ENCODE measurements at places on chromosomes 11 and 22.

DNA sequence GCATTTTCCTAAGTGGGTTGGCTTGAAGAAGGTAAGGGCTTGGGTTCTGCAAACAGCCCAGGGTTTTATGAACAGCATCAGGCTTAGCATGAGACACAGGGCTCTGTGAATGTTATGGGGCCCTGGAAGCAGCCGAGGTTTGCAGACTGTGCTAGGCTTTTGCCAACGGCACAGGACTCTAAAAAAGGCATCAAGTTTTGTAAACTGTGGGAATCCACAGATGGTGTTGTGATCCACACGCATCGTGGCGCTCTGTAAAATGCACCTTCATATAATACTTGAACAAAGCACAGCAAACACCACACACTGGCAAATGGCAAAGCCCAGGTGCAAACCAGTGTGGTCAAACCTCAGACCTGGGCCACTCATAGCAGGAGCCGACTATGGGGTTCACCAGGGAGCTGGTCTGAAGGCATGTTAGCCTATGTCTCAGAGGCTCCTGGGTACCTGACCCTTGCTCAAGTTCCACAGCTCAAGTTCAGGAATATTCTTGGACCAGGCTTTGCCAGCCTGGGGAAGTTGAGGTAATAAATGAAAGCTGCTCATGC is 2.4 kb upstream of the SLCO2B1 start:
- no peak for DNase-seq

- DNase-seq = no peak
These were observed 10.5 kb downstream of the IGF2 start for GRCh38 chr11:2128511-2129307.

- DNase-seq = no peak
These were observed 12.8 kb upstream of the NUCB2 start for GRCh38 chr11:17263769-17264168.

GRCh38 chr11:211295-211694 is 3.8 kb downstream of the RIC8A start:
- DNase-seq = no peak

- peak; percentile 87 for DNase-seq
These were observed 519 bp upstream of the ART5 start for GRCh38 chr11:3642071-3642951.
